ENCODE measurements at places on chromosomes 2 and 18. TPM values are rescaled to one million over a fixed set of nuclear protein-coding genes. Genes with fewer than 3 reads are reported as not detected.

DNA sequence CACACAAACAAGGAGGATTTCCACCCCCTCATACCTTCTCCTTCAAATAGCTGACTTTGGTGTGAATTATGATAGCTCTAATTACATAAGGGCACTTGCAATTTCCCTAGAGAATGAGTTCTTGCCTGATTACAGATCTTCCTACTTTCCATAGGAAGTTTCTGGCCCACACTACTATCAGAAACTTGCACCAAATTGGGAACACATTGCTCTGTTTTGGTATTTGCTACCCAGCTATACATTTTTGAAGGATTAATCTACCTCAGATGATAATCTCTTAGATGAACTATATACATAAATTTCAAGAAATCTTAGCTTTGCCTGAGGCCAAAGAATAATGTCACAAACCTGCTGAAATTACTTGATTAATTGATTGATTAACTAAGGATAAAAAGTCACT is 4.9 kb downstream of the DCC start:
- no peak for DNase-seq

GRCh38 chr2:226179010-226179409 is 620.6 kb downstream of the IRS1 start:
- DNase-seq, result no peak

The TUBA3E gene
- total RNA-seq, result not detected

DNA sequence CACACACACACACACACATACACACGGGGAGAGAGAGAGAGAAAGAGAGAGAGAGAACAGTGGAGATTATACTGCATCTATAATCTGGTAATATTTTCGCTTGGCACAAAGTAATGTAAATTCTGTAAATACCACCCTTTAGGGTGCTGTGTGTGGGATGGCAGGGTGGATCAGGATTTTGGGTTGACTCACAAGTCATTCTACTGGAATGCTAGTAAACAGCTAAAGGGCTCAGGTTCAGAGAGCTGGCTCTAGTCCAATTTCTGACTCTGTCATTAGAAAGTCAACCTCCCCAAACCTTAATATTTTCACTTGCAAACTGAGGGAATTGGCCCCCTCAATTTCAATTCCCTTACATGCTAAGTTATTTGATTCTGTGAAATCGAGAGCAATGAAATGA is 308.3 kb downstream of the TSN start:
- no peak for DNase-seq

The TMEM169 gene
- 21.7 TPM for total RNA-seq

Data from occipital lobe (tissue), 3 donors.